Right ventricle myocardium superior (tissue), 1 donor: ENCODE measurements at places on chromosomes 5 and 9. TPM values are rescaled to one million over a fixed set of nuclear protein-coding genes. Genes with fewer than 3 reads are reported as not detected.

DNA sequence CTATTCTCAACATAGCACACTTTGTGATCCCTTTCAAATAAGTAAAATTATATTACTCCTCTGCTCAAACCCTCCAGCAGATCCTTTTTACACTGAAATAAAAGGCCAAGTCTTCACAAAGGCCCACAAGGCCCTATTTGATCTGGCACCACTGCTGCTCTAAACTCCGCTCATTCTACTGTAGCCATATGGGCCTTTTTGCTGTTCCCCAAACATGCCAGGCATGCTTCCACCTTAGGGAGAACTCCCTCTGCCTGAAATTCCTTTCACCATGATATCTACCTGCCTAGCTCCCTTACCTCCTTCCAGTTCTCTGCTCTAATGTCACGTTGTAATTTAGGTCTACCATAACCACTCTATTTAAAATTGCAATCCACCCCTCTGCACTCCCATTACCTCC is 28.3 kb downstream of the NRG2 start:
- no peak for DNase-seq

DNA sequence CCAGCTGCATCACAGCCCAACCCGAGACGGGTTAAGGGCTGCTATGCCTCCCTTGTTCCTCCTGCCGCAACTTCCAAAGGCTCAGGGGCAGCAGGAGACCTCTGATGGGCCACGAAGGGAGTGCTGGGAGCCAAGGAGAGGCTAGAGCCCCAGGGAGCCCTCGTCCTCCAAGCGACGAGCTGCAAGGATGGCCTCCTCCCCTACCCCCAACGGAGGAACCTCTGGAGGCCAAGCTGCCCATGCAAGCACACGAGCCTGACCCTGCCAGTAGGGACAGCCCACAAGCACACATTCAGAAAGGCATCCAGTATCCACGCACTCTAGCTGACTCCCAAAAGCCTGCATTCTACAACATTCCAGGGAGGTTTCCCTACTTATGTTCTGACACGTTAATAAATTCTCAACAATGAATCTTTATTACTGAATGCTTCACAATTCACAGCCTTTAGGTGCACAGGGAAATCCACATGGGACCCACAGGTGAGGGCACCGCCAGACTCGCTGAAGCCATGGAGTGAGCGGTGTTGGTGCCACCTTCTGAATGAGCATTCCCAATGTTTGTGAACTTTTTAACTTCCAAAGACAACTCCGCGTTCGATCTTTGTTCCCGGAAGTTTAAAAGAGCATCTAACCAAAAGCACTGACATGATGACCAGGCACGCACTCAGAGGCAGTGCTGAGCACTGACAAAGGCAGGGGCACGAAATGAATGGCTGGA is 28.7 kb downstream of the IPPK start:
- no peak for DNase-seq

DNA sequence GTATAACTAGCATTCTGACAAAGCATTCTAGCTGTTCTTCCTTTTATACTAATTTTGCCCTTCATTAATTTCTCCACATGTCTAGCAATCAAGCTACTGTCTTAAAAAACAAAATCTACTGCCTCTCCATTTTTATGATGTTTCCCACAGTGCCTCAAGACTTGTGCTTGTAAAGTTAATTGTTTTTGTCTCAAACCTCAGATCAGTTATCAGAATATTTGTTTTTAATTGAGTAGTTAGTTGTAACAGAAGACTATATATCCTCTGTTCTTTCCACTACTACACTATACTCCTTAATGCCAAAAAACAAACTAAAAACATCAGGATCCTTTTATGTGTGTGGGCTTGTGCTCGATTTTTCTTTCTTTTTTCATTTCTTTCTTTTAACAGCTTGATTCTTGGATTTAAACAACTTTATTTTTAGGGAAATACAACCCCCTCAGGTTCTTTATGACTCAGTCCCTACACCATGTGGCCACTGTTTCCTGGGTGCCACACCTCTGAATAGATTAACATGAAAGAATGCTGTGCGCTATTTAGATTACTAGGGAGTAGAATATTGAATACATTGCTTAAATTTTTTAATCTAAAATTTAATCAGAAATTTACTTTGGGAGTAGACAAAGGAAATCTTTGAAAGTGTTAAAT is 1.2 kb downstream of the ASPN start:
- no peak for DNase-seq

GRCh38 chr5:170206216-170206615 is 26.6 kb upstream of the C5orf58 start:
- DNase-seq: no peak

DNA sequence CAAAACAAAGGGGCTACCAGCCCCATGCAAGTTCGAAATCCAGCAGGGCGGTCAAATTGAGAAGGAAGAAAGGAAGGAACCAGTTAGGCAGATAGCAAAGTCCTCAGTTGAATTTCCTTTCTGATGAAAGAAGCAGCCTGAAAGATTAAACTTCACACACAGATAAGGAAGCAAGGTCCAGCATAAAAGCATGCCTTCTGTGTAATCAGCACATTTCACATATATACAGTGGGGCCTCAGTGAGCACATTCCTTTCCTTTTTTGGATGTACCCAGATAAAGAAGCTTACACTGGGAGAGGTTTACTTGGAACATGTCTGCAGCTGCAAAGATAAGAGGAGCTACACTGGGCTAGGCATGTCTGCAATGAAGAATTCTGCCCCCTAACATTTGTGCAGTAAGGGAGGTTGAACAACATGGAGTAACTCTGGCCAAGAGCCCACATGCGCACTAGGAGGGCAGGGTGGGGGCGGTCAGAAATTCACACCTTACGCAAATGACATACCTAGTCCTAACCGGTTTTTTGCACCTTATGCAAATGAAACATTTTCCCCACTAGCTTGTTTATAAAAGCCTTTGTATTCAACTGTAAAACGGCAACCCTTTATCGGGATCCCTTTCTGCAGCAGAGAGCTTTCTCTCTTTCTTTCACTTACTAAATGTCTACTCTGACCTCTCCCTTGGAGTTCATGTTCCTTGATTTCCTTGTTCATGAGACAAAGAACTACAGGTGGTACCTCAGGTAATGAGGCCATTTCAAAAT is 149.7 kb upstream of the FBXL17 start:
- no peak for DNase-seq

FST gene
- total RNA-seq: 5.8 TPM

RUSC2 gene
- 25.7 TPM for total RNA-seq

MARCOL gene
- total RNA-seq: not detected

DRD1 gene
- total RNA-seq: not detected
